Activated CD4-positive, alpha-beta T cell treated with anti-CD3 and anti-CD28 coated beads, Interleukin-2, amount 50 U/mL, for 1 hour (primary cell): ENCODE measurements at places on chromosomes 6 and 20.

DNA sequence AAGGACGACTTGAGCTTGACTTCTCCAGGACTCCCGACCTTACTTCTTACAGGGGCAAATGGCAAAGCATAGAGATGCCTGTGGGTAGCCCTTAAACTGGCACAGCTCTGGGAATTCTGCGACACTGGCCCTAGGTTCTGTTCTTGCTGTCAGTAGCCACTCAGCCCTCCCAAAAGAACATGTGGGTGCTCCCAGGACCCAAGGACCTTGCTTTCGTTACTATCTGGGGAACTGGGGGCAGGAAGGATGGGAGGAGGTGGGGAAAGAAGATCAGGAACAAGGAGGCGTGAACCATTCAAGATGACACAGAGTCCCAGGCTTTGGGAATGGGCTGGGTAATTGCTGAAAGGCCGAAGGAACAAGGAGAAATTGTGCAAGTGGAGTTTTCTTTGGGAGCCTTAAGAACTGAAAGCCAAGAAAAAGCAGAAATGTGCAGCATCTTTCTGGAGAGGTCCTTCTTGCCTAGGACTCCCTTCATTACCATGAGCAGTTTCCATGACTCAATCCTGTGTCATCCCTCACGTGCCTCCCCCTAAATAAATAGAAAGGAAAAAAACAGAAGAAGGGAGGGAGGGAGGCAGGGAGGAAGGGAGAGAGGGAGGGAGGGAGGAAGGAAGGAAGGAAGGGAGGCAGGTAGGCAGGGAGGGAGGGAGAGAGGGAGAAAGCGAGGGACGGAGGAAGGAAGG is 284.6 kb upstream of the FOXQ1 start:
- DNase-seq: no peak

- DNase-seq: no peak
Observed at GRCh38 chr20:2544211-2544610, 7.8 kb downstream of the TMC2 start.

DNA sequence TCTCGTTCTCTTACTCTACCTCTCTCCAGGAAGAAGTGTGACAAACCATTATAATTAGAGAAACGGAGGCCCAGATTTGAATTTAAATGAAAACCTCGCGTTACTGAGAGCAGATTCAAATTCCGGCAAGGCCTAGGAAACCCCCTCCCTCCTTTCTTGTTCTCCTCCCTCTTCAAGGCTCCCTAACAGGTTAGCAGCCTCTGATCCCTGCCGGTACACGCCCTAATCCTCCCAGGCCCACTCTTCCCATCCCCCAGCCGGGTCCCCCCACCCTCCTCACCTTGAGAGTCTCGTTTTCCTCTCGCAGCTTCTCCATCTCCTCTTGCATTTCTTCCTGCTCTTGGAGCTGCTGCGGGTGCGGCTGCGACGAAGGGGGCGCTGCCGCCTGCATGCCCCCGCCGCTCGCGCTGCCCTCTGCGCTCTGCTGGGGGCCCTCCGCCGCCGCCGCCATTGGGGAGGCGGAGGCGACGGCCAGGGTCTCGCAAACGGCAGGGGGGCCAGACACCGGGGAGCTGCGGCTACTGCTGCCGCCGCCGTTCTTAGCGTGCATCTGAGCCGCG is 3.8 kb downstream of the MTCL3 start:
- peak; percentile 27 for DNase-seq

- DNase-seq: no peak
Observed at GRCh38 chr6:109091314-109092024, 3.2 kb downstream of the SESN1 start.

- DNase-seq: no peak
Observed at GRCh38 chr6:157216570-157216969, 106.7 kb downstream of the TMEM242 start.

GRCh38 chr6:158083455-158084325 is 84.4 kb downstream of the SERAC1 start:
- DNase-seq: no peak

GRCh38 chr6:151738267-151738666 is 69.2 kb upstream of the ESR1 start:
- DNase-seq: no peak

DNA sequence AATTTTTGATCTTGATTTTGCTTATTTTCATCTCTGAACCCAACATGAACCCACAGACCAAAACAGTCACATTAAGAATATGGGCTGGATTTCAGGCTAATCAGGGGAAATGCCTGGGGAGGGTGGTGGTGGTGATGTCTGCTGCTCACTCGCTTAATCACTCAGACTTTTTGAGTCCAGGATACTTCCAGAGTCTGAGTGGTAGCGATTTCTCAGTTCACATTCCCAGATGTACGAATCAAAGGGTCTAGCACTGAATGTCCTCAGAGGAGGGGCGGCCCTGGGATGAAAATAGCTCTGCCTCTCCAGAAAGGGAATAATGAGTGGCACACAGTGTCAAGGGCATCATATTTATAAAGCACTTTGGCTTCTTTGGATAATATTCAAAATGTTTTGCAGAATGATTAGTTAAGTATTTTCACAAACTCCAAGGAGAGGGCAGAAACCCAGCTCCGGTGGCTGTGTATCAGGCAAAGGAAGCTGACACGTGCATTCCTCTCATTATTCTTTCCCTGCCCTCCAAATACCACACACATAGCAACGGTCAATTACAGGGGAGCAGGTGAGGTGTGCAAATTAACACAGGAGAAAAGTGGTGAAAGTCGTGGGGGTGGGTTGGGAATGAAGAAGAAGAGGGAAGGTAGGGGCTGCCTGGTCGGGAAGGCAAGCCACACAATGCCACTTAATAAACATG is 345.2 kb upstream of the RSPO3 start:
- no peak for DNase-seq

DNA sequence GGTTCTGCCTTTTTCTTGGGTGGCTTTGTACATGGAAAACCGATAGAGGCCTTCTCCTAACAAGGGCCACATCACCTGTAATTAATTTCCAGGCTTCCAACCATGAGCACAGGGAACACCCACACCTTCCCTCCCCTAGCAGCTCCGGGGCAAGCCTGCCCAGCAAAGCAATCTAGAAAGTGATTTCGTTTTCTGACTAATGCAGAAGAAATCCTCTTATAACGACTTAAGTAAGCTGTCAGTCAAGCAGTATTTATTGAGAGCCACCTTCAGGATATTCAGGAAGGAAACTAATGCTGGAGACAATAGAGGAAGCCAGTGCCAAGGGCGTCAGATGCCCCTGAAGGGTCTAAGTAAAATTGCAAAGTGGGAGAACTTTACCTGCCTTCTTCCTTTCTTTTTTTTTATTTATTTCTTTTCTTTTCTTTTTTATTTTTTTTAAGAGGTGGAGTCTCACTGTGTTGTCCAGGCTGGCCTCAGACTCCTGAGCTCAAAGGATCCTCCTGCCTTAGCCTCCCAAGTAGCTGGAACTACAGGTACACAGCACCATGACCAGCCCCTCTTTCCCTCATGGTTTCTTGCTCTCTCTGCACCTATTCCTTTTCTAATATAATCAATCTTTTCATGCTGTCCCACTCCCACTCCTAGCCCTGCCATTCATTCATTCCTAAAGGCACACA is 67.5 kb upstream of the MBOAT1 start:
- no peak for DNase-seq

GRCh38 chr6:166442131-166442685 is 59.5 kb upstream of the MPC1 start:
- no peak for DNase-seq

GRCh38 chr6:159099276-159099675 is 54.5 kb upstream of the TAGAP start:
- DNase-seq: no peak

DNA sequence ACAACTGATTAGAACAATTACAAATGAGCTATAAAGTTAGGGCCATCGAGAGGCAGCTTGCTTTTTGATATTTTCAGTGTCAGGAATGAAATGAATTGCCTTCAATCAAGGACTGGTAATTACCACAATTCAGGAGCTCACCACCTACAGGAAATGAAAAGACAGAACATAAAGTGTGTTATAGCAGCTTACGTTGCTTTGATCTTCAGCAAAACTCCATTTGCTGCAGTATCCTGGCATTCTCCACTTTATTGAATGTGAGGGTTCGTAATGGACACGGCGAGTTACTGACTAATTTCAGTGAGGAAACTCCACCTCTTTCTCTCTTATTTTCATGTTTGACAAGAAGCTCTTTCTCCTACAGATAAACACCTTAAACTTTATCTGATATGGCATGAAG is 440.0 kb upstream of the HSF2 start:
- DNase-seq: no peak

DNA sequence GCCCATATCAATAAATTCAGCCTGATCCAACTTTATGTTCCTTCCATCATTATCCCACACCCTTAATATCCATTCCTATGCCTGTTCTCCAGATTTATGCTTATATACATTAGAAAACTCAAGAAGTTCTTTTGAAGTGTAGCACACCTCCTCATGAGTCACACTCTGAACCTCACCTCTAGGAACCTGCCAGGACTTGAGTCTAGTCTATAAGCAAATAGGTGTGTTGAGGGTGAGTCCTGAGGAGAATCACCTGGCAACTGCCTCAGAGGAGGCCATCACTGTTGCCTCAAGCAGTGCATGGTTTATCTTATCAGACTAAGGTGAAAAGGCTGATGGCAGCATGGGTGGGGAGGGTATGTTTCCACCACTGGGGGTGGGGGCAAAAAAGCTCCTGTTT is 496.7 kb downstream of the C6orf118 start:
- no peak for DNase-seq

- no peak for DNase-seq
Observed at GRCh38 chr6:16623029-16623653, 138.1 kb downstream of the ATXN1 start.

DNA sequence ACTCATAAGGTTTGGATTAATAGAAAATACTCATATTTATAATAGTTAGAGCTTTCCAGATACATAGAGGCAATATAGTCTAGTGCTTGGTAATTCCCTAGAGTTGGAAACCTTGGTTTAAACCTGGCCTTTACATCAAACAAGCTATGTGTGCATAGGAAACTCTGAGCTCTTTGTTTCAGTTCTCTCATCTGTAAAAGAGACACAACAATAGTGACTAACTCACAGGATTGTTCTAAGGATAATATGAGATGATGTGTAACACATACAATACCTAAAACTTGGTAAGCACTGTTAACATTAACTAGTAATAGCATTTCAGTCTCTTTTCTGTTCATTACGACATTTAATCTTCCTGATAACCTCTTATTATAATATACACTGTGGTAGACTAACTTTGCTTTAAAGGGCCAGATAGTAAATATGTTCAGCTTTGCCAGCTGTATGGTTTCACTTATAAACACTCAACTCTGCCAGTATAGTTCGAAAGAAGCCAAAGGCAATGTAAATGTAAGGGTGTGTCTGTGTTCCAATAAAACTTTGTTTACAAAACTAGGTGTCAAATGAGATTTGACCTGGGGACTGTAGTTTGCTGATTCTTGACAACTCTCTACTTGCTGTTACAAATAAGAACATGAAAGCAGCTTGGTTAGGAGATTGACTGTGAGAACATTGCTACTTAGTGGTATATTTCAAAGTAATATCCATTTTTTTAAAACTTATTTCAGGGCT is 370.6 kb upstream of the FLRT3 start:
- DNase-seq: no peak

DNA sequence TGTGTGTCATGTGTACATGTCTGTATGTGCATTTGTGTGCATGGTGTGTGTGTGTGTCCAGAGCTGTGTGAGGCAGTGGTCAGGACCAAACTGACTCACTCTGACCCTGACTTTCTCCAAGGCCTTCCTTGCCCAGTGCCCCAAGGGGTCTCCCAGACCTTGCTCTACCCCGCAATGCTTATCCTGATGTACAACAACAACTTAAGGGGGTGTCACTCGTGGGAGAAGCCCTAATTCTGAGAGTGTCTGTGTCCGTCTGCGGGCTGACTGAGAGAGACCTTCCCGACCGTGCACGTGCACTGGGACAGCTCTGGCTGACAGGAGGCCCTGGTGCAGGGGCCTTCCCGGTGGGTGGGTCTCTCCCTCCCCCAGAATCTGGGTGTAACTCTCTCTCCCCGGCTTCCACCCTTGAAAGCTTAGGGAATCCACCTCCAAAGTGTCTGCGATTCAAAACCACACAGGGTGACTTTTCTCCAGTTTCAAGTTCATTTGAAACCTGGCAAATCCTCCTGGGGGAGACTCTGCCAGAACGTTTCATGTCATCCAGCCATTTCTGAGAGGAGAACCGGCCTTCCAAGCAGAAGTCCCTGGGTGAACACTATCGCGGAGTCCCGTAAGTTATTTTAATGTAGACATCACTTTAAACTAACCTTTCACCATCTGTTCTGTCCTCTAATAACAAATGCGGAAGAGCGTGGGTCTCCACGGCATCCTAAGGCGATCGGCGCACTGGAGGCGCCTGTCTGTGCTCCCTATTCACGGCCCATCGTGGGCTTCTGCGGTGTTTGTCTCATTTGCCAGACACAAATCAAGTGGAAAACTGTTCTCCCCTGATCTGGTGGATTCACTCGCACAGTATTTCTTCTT is 225.5 kb downstream of the TAF4 start:
- DNase-seq: no peak

- DNase-seq: peak; percentile 16
Observed at GRCh38 chr6:83057705-83058321, 7.8 kb downstream of the UBE3D start.

DNA sequence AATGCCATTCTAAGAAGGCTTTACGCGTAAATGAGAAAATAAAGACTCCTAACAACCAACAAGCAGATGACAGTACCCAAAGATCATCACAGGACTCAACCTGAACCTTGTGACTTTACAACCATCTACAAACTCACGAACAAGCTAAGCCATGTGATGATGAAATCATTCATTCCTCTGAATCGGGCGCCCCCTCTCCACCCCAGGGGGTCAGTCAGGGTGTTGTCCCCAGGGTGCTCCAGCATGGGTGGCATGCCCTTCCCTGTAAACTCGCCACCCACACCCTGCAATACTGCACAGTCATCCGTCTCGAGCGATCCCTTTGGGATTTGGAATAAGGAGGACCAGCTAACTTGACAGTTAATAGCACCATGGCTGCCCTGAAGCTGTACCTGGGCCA is 12.6 kb downstream of the SERPINB6 start:
- no peak for DNase-seq

DNA sequence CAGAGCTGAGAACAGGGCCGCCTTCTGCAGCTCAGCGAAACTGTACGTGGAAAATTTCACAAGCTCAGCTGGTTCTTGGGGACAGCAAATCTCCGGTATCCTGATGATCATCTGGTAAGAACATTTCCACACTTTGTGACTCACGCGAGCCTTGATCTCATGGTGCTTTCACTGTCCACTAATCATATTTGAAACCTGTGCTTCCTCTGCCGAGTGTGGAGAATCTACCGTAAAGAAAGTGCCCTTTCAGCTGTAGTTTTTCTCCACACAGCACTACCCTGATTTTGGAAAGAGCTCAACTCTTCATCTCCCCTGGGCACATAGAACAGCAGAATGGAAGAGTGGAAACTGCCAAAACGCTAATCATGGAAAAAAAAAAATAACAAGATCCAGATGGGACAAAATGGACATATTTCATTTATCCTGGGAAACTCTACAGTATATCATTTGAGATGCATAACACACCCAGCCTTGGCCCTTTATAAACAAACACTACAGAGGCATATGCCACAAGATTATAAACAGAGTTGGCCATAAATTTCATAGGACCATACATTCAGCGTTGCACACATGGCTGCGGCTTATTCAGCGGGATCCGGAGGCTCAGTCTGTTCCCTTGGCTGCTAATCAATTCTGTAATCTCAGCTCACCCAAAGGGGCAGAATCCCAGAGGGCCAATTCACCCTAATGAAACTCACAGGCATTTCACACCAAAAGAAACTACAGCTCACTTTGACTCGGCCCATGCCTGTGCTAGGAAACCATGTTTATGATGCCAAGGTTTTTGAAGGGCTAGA is 434.5 kb downstream of the HDGFL1 start:
- no peak for DNase-seq
